ENCODE measurements at places on chromosomes 11 and 22.
A peak's percentile ranks its signal among the peaks of the same experiment; 100 is the strongest.

- DNase-seq, result no peak
Measured at GRCh38 chr11:69243496-69244200, 50.3 kb upstream of the MYEOV start.

GRCh38 chr22:31346733-31347250 lies 646 bp upstream of the PATZ1 start:
- DNase-seq, result no peak

GRCh38 chr11:86523738-86524619 lies 148.4 kb downstream of the ME3 start:
- no peak for DNase-seq

- no peak for DNase-seq
Measured at GRCh38 chr11:14179116-14179820, 179.7 kb downstream of the RRAS2 start.

GRCh38 chr22:36787204-36787988 lies 11.5 kb upstream of the IFT27 start:
- no peak for DNase-seq

DNA sequence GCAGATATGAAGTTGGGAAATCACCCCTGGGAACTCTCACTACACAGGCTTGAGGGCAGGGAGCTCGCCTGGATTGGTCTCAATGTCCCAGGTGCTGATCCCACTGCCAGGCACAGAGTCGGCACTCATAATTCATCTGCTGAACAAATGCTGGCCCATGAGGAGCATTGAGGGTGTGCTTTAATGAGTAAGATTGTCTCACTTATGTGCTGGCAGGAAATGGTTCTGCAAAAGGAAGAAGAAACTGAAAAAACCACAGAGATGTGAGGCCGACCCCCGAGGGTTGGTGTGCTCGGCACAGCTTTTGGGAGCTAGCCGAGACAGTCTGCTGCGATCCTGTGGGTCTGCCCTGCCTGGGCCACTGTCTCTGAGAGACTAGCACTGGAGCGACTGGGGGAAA lies 9.4 kb downstream of the PLAAT2 start:
- peak; percentile 24 for DNase-seq
